ENCODE measurements at places on chromosomes 16 and 17.

DNA sequence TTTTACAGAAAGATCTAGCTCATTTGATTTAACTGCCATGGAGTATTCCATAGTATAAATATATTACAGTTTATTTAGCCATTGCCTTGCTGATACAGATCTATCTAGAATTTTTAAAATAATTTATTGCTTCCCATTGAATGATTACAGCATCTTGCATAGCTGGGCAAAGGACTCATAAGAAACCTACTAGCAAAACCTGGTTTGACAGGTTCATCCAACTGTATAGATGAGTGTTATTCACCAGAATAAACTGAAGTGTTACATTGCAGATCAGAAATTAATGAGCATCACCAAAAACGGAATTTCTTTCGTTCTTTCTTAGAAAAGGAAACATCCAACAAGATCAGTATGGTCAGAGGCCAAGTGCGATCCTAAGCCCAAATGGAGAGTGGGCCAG, 202.2 kb upstream of the CACNG5 start:
- DNase-seq = no peak

DNA sequence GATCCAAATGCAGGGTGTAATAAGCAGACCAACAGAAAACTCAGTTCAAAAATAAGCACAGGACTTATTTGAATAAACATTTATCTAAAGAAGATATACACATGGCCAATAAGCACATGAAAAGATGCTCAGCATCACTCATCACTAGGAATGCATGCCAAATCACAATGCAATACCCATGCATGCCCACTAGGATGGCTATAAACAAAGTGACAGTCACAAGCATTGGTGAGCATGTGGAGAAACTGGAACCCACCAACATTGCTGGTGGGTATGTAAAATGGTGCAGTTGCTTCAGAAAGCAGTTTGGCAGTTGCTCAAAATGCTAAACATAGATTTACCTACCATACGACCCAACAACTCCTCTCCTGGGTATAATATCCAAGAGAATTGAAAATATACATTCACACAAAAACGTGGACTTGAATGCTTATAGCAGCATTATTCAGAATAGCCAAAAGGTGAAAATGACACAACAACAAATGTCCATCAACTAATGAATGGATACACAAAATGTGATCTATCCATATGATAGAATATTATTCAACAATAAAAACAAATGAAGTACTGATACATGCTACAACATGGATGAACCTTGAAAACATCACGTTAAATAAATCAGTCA, 20.1 kb downstream of the UBE2O start:
- DNase-seq = no peak

GRCh38 chr16:66658143-66658859, 38.2 kb downstream of the CMTM4 start:
- no peak for DNase-seq

DNA sequence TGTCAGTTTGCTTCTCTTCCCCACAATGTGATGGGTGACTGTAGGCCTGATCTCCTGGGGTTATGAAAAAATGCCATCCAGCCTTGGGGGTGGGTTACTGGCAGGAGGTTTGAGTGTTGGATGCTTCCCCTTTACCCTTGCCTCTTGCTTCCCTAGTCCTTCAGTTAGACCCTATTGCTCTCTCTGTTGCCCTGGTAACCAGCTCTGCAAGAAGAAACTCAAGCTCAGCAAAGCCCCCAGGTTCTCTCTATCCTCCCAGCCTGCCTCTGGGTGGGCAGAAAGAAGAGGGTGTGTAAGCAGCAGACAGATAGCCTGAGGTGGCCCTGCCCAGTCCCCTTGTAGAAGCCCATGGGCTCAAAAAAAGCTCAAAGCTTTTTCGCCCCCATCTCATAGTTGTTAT, 2.8 kb upstream of the RAPGEFL1 start:
- no peak for DNase-seq

DNA sequence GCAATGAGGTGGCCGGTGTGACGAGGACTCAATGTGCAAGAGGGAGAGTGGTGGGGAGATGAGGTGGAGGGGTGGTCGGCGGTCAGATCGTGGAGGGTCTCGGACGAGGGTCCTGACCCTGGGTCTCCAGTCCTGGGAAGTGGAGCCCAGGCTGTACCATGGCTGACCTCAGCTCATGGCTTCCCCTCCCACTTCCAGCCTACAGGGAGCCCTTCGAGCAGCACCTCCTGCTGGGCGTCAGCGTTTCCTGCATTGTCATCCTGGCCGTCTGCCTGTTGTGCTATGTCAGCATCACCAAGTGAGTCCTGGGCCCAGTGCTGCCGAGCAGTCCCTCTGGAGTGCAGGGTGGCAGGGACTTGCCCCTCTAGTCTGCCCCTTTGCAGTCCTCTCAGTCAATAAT, 41.8 kb downstream of the IL4R start:
- DNase-seq = peak; percentile 39

DNA sequence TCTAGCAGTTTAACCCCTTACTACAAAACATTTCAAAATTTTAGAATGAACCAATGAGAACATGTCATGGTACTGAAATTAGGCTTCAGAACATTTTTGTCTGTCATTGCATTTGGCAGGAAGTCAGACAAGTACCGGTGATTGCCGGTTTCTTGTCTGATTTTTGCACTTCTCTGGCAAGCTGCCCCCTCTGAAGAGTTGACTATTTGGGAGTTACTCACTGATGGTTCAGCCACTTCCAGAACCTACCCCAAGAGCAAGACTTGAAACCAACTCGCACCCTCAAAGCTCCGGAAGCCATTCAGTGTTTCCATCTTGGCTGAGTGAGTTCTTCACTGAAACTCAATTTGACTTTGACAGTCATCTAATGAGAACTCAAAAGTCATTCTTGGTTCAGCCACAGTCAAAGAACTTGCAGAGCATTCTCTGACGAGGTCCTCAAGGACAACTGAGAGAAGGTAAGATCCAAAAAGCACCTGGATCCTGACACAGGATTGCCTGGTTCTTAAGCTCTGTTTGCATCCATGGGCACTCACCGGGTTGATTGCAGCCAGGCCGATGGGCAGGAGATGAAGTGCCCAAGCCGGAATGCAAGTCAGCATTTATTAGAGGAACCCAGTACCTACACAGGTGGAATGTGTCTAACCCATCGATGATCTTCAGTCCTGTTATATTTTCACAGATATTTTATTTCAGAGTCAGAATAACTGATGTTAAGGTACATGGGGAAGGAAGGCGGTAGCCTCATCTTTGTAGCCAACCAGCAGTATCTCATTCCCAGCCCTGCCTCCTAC, 93.6 kb downstream of the USP22 start:
- DNase-seq = no peak

DNA sequence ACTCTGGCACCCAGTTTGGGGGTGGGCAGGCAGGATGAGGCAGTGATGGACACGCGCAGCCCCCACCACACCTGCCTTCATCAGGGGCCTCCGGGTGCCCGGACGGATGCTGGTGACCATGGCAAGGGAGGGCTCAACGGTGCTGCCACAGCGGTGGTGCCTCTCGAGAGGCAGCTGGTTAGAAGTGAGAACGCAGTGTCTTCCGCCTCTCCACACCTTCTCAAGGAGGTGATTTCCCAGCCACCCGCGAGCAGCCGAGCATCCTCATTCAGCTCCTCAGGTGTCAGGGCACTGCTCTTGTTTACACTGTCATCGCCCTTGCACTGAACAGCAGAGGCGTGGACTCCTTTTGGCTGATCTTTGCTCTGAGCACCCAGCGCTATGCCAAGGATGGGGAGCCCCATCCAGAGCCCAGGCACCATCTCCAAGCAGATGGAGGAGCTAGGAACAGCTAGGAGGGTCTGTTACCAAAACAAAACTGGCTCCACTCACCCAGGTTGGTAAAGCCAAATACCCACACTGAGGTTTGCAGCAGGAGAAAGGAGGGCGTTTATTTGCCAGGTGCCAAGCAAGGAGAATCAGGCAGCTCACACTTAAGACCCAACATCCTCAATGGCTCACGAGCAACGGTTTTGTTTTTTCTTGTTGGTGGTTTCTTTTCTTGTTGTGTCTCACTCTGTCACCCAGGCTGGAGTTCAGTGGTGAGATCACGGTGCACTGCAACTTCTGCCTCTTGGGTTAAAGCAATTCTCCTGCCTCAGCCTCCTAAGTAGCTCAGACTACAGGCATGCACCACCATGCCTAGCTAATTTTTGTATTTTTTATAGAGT, 174.3 kb upstream of the TNRC6C start:
- no peak for DNase-seq

DNA sequence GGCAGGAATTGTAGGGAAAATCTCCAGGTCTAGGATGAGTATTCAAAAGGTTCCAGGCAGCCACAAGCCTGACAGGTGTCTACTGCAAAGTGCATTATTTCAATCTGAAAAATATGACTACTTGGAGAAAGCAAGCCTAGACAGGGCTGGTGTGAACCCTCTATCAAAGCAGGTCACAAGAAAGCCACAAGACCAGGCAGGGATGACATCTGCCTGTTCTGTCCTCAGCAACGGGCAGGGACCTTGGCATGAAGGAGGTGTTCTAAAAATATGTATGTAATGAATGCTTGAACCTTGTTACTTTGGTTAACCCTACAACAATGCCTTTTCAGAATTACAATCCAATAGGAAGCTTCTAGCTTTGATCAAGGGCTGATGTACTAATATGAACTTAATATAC, 1.2 kb upstream of the COX6A2 start:
- DNase-seq = no peak

DNA sequence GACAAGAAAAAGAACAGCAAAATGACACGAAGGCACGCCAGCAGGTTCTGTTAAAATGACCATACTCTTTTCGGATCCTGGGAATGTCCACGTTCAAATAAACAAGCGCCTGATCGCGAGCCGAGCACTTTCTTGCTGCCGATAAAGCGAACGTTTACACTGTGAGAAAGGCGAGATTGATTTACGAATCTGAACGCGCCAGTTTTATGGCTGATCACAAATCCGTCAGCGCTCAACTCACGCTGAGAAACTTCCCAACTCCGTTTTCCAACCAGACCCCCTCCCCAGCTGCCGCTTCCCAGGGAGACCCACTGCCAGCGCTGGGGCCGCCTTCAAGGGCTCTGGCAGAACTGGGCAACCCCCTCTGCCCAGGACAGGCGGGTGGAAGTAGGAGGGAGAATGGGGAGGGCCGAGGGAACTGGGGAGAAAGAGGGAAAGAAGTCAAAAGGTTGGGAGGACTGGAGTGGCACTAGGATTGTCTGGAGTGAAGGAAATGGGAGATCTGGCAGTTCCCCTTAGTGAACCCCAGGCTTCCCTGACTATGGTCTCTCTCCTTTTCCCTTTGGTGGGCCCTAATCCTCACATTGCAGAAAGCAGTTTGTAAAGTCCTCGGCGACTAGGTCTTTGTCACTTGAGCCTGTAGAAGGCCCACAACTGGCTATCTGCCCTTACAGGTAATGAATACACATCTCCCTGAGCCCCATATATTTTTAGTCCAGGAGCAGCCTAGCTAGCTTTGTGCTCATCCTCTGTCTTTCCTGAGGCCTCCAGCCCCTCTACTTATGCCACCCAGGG, 6.9 kb downstream of the HOXB4 start:
- DNase-seq = peak; percentile 48

DNA sequence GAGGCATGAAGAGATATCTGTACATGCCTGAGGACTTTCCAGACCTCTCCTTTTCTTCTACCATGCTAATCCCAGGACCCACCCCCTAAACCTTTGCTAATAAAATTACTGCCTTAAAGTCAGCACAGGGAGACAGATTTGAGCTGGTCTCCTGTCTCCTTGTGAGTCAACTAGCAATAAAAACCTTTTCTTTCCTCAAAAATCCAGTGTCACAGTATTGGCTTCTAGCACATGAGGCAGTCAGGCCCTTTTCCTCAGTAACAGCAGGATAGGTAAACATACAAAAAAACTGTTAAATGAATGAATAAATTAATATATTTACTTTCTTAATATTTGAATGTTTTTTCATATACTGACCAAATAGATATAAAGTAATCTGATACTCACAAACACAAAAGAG, 41.3 kb downstream of the ABCA10 start:
- DNase-seq = no peak

DNA sequence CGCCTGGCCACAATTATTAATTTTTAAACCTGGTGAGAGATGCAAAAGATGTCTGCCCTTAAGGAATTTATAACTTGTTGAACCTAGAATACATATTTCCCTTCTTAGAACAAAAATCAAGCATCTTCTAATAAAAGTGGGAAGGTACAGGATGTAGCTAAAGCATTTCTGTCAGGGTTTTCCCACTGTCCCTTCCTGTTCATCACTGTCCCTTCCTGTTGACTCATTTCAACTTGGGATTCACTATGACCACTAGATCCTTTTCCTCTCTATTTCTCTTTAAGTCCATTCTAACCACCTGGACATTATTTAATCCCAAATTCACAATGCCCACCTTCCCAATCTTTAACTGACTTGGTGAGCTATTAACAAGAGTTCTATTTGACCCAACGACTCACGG, 33.9 kb upstream of the CDRT4 start:
- no peak for DNase-seq

GRCh38 chr16:48292452-48292851, 45.1 kb upstream of the ABCC11 start:
- no peak for DNase-seq

- no peak for DNase-seq
Measured at GRCh38 chr17:18025241-18025944, 13.6 kb downstream of the ATPAF2 start.

GRCh38 chr17:74198694-74199093, 4.8 kb upstream of the RPL38 start:
- DNase-seq = no peak

- peak; percentile 66 for DNase-seq
Measured at GRCh38 chr16:50207652-50208051, 54.5 kb downstream of the TENT4B start.

DNA sequence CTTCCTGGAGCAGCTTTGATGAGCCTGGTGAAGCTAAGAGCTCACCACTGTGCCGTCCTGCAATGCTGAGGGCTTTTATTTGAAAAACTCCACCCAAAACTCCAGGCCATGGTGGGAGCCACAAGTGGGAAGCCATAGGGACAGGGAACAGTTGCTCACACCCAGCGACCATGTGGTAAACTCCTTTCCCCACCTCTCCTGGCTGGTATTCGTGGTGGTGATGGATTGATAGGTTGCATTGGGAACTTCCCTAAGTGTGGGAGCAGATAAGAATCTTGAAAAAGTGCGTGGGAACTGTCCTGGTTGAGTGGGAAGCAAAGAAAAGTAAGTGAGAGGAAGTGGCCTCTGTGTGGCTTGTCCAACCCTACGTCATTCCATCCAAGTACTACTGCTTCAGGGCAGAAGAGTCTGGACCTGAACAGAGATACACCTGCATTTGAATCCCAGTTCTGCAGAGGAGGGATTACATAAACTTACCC, at the start of gene CCL1:
TSS of gene CCL1 (minus strand) at position 51 of the 479 bp plus-strand sequence. CDS start 72 bp downstream, outside the sequence.
- no peak for DNase-seq

GRCh38 chr16:49734331-49734730, 121.6 kb downstream of the ZNF423 start:
- DNase-seq = no peak

- DNase-seq = peak; percentile 59
Measured at GRCh38 chr16:65106757-65107156, 15.1 kb downstream of the CDH11 start.

GRCh38 chr17:50079334-50080095, 15.6 kb upstream of the PDK2 start:
- DNase-seq = peak; percentile 34

GRCh38 chr17:45845376-45846185, 900 bp downstream of the SPPL2C start:
- DNase-seq = no peak
